ENCODE measurements at places on chromosomes 3 and 15.

- DNase-seq: no peak
Observed at GRCh38 chr15:31379042-31379441, 52.4 kb downstream of the KLF13 start.

- no peak for DNase-seq
Observed at GRCh38 chr3:192550356-192550755, 177.0 kb downstream of the FGF12 start.

GRCh38 chr3:44235604-44236484 lies 5.8 kb upstream of the TOPAZ1 start:
- peak; percentile 92 for DNase-seq

- DNase-seq: no peak
Observed at GRCh38 chr15:46676233-46677206, 1040.8 kb upstream of the SEMA6D start.

DNA sequence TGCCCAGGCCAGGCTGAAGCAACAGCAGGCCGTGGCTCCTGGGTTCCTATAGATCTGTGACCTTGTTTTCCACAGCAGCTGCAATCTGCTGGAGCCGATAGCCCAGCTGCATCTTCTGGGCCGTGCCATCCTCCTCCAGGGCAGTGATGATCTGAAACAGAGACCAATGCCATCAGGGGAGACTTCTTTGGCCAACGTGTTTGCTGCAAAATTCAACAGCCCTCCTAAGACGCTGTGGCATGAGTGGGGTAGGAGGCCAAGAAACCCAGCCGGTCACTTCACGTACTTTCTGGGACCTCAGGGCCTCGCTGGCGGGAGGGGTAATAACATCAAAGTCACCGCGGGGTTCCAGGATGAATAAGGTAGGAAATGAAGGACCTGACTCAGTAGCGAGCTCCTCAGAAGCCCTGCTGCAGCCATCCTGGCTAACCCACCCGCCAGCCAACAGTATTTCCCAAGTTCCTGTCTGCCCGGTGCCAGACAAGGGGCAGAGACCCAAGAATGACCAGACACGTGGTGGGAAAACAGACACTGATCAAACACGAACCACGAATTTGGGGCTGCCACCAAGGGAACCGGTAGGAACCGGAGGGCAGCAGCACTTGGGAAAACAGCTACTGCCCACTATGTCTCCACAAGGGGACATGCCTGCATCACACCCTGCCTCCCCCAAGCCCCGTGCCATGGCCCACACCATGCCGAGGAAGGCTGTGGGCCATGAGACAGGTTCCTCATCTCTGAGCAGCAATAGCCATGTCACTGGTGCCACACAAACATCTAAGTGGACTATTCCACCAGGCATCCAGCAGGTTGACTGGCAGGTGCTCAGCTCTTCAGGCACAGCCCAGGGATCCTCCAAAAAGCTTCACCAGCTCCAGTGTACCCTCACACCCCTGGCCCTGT lies 25.2 kb downstream of the PLXNB1 start:
- no peak for DNase-seq

- DNase-seq: no peak
Observed at GRCh38 chr15:48553559-48553958, 92.0 kb downstream of the FBN1 start.

DNA sequence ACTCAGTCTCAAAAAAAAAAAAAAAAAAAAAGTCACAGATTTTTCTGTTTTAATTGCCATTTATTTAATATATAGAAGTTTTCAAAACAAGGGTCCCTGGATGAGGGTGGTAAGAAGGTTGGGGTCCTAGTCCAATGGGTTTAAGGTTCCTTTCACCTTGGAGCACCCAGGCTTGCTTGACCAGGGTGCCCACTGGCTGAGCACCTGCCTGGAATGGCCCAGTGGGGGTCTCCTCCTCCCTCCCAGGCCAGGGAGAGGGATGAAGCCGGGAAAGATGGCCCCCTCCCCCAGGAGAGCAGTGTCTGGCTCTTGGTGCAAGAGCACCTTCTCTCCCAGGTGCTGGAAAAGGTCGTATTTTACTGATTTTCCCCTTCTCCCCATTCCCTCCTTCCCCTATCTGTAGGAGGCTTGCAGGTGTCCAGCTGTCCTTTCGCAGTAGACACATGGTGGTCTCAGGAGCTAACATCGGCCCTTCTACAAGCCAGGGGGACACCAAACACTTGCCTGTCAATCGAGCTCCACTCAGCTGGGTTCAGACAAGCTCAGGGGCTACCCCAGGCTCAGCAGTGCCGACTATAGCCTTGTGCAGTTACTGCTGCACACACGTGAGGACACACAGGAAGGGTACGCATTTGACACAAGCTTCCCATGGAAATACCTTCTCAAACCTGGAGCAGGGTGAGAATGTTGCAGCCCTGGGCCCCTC lies 112.3 kb upstream of the KLF13 start:
- no peak for DNase-seq

GRCh38 chr3:127019449-127019848 lies 36.5 kb downstream of the PLXNA1 start:
- DNase-seq: no peak

DNA sequence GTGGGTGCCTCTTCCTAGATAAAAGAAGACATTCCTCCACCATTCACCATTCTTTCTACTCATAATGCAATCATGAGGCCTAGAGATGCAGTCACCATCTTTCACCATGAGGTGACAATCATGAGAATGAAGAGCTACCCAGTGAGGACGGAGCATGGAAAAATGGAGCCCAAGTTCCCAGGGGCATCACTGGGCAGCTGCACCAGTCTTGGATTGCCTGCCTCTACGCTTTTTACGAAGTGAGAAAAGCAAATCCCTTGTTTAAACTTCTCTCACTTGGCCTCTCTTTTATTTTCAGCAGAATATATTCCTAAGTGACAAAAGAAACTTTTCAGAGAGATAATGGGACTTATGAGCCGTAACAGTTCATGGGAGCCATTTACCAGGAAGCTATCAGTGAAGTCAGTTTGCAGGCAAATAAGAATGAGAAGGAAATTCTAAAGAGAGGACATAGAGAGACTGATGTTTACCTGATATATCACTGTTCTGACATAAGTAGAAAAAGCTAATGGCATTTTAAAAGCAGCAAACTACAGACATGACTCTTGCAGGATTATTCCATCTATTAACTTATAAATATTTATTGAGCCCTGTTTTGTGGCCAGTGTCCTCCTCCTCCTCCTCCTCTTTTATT lies 90.0 kb upstream of the CPNE4 start:
- no peak for DNase-seq
